ENCODE measurements at places on chromosomes 1 and 21.

DNA sequence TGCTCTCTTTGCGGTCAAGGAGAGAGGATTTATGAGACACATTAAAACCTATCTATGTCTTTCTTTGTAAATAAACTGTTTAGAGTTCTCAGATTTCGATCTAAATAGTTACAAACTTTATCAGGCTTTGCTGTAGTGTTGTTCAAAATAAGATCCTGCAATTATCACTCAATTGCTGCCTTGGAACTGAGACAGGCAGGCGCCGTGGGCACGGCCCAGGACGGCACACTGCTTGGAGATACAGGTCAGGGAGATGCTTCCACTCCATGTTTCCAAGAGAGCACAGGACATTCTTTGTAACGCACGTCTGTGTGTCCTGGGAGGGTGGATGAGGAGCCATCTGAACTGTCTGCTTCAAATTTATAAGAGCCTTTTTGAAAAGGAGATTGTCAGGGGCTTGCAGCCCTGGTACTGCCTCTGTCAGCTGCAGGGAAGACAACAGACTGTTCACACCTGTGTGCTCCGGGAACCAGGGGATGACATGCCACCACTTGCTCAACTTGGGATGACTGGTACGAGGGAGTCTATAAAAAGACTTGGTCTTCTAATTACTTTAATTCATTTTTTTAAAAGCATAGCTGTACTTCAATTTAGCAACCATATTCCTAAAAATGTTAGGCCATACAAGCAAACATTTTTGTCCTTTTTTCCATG is 472.9 kb upstream of the RUNX1 start:
- ATAC-seq = no peak

- peak; percentile 9 for ATAC-seq
Observed at GRCh38 chr1:144101397-144102045, 129.7 kb upstream of the FAM72C start.

DNA sequence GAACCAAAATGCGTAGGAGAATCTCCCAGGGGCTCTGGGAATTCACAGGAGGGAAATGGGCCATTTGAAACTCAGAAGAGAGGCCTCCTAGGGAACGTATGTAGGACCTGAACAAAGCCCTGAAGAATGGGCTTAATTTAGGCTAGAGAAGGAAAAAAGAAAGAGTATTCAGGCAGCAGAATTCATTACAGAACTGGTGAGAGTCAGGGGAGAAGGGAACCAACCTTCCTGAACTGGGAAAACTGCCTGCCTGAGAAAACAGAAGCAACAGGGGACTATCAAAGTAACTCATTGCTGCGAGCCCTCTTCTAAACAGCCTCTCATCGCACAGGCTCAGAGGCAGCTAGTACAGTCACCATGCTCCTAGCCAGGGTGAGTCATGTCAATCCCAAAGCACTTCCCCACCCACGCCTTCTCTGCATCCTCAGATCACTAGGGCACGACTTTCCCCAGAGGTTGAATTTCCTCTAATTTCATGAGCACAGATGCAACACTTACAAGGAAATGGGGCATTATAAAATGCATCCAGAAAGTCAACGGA is 98.1 kb downstream of the ADSS2 start:
- peak; percentile 76 for ATAC-seq

DNA sequence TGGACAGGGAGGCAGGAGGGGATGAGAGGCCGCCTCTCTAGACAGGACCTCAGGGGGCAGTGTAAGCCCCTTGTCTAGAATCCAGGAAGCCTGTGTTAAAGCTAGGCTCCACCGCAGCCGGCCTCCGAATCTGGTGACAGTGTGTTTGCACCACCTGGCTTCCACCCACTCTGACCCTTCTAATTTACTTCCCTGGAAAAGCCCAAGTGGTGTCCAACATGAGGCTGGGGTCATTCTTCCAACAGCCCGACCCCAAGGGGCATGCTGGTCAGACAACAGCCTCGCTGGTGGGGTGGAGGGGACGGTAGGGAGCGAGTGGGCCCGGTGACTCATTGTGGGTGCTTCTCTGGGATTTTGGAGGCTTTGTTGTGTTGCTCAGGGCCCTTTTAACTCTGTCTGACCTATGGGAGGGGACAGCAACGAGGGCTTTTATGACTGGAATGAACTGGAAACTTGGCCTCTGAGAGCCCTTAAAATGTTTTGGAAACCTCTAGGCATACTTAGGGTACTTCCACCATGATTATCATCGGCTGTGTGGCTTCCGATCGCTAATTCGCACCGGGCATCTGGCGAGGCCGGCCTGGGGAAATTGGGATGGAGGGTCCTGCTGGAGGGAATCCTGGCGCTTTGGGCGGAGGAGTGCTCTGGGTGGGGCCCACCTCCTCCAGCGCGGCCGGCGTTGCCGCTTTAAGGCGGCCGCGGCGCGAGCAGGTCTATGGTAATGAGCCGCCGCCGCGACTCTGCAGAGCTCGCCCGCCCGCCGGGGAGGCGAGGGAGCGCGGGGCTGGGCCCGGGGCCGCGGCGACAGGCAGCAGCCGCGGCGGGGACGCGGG is at the start of gene CELSR2:
TSS of gene CELSR2 (plus strand) at position 743 of the 833 bp plus-strand sequence. CDS start 541 bp downstream, outside the sequence.
- peak; percentile 87 for ATAC-seq

- ATAC-seq = no peak
Observed at GRCh38 chr1:177032434-177032833, 132.1 kb downstream of the ASTN1 start.

GRCh38 chr1:22971611-22972405 is 858 bp downstream of the LACTBL1 start:
- no peak for ATAC-seq

- ATAC-seq = no peak
Observed at GRCh38 chr1:39573736-39574624, 2.6 kb downstream of the PABPC4 start.

DNA sequence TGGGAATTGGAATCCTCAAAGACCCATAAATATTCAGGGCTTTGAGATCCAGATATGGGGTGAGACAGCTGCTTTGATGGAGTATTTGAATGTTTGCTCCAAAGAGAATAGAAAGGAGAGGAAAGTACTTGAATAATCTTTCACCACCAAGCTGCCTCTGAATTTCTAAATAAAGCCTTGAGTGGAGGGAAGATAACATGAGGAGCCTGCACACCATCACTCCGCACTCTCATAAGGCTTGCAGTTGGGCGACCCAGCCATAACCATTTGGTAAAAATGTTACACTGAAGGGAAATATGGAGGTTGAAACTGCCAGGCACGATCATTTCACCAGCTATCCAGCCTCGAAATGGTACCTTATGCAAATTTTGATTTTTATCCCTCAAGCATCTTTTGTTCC is 38.4 kb downstream of the VCAM1 start:
- no peak for ATAC-seq

- ATAC-seq = no peak
Observed at GRCh38 chr1:53417074-53417511, 42.1 kb upstream of the DMRTB1 start.

GRCh38 chr21:41112740-41113692 is 54.9 kb upstream of the BACE2 start:
- peak; percentile 23 for ATAC-seq

- no peak for ATAC-seq
Observed at GRCh38 chr1:245582026-245582425, 427.2 kb downstream of the KIF26B start.

DNA sequence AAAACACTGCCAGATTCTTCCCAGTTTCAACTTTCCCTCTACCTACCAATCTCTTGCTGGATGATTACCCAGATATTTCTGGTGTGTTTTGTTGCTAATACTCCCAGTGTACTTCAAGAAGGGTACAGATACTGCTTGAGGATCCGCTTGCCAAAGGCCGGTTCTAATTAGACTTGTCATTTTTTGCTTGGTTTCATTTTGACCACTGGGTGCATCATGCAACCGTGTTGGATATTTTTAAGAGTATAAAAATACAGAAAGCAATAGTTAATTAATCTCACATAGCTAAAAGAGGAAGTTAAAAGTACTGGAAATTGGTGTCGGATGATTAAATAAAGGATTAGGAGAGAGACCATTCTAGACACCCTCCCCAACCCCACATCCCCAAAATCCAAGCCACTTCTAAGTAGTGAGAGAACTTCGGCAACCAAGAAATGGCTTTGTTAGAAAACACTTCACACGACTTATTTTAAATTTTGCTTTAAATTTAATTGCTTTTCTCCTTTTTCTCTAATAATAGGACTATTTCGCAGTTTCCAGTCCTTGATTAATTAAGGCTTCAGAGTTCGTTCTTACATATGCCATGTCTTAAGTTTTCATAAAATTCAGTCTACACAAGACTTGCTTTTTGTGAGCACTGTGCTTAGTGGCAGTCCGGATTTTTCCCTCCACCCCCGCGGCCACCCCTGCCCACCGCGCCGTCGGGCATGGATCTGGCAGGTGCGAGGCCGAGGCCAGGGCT is 2.5 kb upstream of the CDKN2C start:
- ATAC-seq = no peak

GRCh38 chr1:222042120-222042519 is 300.2 kb upstream of the DUSP10 start:
- ATAC-seq = no peak

DNA sequence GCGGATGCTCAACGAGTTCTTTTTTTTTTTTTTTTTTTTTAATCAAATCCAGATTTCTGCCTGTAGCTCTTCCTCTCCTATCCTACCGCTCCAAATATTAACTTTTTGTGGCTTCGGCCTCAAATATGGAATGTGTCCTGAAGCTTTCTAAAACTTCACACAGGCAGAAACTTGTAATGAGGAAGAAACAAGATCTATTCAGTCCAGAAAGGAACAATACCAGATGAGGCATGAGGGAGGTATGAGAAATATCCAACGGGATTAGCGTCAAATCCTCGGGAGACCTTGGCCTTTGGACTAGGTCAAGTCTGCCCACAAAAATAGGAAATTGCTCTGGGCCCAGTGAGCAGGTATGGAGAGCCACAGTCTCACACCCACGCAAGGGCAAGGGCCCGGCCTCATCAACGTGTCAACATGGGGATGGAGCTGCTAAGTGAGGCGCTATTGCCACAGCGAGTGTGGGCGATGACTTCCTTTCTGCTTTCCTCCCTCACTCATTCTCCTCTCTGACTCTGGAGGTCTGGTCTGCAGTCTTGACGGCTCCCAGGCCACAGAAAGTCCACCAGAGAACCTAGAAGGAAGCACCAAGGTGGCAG is 66.6 kb downstream of the BCAR3 start:
- peak; percentile 83 for ATAC-seq

DNA sequence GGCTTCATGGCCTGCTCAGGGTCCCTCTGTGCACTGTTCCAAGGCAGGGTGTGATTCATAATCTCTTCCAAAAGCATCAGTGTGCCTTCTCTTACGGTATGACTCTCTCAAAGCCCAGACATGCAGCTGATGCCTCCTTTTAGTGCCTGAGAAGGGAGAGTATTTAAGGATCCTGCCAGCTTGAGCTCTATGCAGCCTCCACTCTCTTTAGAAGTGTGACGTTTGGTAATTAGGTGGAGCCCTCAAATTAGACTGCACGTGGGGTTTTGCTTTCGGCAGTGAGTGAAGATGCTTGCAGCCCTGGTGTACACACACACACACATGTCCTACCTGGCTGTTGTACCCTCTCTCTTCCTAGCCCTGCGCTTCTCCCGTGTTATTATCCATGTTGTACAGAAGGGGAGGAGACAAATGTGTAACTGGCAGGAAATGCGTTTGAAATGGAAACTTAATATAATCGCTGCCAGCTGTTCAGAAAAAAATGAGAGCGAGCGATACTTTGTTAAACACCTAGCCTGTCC is 2.6 kb upstream of the C1orf174 start:
- ATAC-seq = no peak

- peak; percentile 75 for ATAC-seq
Observed at GRCh38 chr1:198620951-198621824, 17.7 kb upstream of the PTPRC start.

GRCh38 chr1:103337779-103338178 is 187.7 kb upstream of the RNPC3 start:
- ATAC-seq = no peak

GRCh38 chr1:211511947-211512346 is 20.0 kb upstream of the RD3 start:
- no peak for ATAC-seq

GRCh38 chr1:202697038-202697437 is 13.2 kb downstream of the SYT2 start:
- no peak for ATAC-seq

DNA sequence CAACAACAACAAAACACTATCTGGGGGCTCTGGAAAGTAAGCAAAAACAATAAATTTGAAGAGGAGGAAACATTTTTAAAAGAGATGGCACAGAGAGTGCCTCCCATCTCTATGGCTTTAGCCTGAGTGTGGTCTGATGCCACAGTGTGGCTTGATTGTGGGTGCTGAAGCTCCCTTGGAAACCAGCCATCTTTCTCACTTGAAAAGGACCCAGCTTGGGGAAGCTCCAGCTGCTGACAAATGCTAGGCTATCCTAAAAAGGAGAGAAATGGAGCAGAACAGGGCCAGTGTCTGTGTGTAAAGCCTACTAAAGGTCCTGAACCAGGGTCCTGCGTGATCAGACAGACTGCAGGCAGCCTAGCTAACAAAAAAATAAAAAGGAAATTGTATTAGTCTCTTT is 642.0 kb upstream of the PTBP2 start:
- no peak for ATAC-seq

GRCh38 chr1:9900142-9901043 is 9.7 kb downstream of the CTNNBIP1 start:
- ATAC-seq = no peak

GRCh38 chr1:243268751-243269460 is 13.1 kb downstream of the SDCCAG8 start:
- no peak for ATAC-seq

GRCh38 chr1:201063145-201063544 is 39.6 kb upstream of the KIF21B start:
- ATAC-seq = no peak

GRCh38 chr1:91791691-91792488 is 94.1 kb downstream of the TGFBR3 start:
- ATAC-seq = no peak

GRCh38 chr1:23963617-23964234 is 4.1 kb downstream of the PNRC2 start:
- no peak for ATAC-seq

- ATAC-seq = no peak
Observed at GRCh38 chr1:70536708-70537366, 125.8 kb downstream of the CTH start.

DNA sequence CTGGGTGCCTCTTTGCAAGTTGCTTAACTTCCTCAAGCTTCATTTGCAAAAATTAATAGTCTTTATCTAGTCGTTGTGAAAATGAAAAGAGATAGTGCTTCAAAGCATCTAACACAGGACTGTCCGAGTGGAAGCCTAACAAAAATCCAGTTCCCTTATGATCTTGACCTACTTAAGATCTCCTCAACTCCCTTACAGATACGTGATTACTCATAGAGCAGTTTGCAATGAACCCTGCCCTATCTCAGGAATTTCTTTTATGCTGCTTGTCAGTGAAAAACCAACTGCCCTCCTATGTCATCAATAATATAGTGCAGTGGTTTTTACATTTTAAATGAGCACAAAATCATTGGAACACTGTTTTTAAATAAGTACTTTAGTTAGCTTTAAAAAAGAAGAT is 314.3 kb downstream of the BACH1 start:
- no peak for ATAC-seq

DNA sequence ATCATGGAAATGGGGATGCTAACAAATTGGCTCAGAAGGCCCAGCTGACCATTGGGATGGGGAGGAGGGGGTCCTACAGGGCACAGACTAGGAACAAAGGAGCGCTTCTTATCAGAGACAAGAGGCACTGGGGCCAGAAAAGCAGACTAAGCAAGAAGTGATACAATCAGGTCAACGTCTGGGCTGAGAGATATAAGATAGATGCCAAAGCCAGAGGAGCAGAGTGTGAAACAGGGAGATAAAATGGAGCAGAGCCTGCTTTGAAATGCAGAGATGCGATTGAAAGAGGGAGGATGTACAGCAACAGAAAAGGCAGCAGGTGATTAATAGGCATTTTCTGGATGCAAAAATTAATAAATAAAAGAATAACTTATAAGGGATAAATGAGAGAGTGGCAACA is 127.5 kb upstream of the SAMSN1 start:
- ATAC-seq = no peak

- ATAC-seq = no peak
Observed at GRCh38 chr1:162252214-162252613, 124.4 kb downstream of the SPATA46 start.
